ENCODE measurements at places on chromosomes 3 and 15.

DNA sequence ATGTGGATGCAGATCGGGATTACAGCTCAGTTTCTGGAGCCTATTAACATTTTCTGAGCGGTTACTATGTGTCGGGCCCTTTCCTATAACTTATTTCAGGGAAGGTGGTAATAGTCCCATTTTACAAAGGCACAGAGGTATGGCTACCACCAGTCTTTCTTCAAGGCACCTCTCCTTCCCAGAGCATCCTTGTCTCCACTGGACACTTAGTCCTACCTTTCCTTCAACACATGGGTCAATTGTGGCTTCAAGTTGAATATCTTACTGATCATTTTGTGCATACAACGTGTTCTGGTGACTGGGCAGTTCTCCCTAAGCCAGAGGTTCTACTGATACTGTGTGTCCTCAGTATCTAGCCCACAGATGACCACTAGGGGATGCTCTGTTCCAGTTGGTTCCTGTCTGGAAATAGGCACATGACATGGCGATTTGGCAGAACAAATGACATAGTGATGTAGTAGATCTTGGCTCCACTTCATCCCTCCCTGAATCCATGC lies 60.7 kb upstream of the CMTM8 start:
- peak; percentile 1 for DNase-seq

GRCh38 chr3:135229018-135229495 lies 434.0 kb downstream of the EPHB1 start:
- no peak for DNase-seq

DNA sequence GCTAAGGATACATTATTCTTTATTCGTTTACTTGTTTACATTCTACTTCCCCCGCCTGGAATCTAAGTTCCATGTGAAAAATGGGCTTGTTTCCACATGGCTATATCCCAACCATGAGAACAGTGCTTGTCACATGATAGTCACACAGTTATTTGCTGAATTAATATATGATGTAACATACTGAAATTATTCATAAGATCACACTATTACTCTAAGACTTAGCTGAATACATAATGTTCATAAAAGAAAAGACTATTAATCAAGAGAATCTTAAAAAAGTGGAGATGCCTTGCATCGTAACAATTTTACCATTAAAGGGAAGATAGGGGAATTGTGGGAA lies 6.5 kb downstream of the PBRM1 start:
- DNase-seq: no peak

DNA sequence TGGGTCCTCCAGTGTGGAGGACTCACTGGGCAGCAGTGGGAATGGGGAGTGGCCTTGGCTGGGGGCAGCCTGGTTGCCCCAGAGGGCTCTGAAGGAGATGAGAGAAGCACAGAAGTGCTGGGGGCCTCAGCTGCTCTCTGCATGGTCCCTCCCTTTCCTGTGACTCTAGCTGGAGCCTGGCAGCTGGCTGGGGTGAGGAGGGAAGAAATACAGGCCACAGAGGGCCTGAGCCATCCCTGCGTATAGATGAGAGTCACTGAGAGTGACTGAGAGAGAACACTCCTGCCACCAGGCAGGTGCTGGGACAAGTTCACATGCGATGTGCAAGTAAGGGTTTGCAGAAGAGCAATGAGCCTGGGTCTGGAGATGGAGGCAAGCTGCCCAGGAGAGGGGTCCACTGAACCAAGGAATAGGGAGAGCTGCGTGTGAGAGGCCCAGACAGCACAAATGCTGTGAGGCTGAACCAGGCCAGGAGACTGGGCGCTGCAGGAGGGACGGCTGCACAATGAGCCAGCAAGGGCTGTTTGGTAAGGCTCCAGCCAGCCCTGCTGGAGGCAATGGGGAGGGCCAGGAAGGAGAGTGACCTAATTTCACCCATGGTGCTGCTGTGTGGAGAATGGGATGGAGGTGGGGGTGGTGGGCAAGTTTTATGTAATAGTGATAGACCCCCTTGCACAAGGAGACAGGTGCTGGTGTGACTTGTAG lies 87.2 kb downstream of the CLSTN2 start:
- DNase-seq: no peak

GRCh38 chr15:45640616-45641015 lies 5.8 kb downstream of the SQOR start:
- no peak for DNase-seq

DNA sequence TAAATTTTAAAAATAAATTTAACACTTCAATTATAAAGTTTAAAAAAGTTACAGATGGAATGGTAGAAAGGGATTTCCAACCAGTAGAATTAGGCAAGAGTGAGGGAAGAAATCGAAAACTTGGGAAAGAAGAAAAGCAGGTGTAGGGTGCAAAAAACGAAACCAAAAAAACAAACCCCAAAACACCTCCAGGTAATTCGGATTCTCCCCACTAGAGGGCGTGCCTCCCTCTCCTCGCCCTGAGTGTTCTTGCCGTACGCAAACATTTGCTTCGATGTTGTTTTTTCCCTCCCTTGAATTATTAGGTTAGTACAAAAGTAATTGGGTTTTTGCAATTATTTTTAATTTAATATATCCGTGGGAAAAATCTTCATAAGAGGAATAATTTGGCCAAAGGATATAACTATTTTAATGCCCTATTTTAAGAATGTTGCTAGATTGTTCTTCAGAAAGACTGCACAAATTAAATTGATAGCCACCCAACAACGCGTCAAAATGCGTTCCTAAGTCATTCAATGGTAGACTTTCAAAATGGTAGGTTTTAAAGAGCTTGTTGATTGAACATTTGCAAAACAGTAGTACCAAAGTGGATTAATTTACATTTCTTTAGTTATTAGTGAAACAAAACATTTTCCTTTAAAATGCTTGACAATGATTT lies 63.7 kb downstream of the SLC30A4 start:
- peak; percentile 69 for DNase-seq

- DNase-seq: no peak
Observed at GRCh38 chr15:55694652-55695150, 48.3 kb downstream of the PRTG start.

DNA sequence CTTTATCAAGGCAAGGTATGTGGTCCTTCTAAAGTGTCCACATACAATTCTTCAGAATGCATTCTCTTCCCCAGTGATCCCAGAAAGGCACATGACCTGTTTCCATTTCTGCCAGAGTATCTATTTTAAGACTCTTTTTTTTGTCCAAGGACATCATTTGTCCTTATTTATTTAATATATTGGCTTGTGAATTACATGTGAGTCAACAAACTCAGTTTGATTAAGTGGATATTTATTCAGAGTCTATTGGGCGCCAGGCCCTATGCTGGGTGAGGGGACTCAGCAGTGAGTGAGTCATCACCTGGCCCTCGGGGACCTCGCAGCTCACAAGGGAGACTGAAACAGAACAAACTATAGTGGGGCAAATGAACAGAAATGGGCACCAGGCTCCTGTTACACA lies 136.8 kb downstream of the SNRK start:
- DNase-seq: no peak

GRCh38 chr3:45510519-45510918 lies 84.0 kb upstream of the LIMD1 start:
- no peak for DNase-seq

GRCh38 chr3:98807011-98807410 lies 43.9 kb downstream of the ST3GAL6 start:
- DNase-seq: no peak

GRCh38 chr3:15405448-15406050 lies 21.8 kb downstream of the METTL6 start:
- DNase-seq: no peak

GRCh38 chr15:72591361-72591760 lies 63.1 kb upstream of the GOLGA6B start:
- no peak for DNase-seq

DNA sequence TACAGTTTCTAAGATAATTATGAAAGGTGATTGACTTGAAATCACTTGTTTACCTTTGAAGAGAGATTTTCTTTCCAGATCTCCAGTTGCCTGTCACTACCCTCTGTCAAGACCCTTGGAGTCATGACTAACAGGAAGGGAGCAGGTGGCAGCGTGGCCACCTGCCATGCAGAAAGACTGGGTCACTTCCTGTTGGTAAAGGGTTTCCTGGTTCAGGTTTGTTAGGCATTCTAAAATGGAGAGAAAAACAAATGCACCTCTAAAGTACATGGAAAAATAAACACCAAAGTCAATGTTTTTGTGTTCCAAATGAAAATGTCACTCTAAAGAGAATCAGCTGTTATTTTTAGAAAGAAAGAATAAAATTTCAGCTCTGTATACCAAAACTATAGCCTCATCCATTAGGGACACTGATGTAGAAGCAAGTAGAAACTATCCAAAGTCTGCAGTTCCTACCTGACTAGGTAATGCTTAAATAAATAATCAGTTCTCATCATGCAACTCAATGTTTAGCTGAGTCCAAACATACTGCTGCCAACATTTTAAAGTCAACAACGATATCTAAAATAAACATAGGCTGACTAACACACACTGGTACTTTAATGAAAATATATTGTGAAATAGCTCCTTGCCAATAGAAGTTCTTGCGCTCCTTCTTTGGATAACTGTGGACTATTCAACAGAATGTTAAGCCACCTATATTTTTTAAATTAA lies 23.9 kb upstream of the TM4SF1 start:
- no peak for DNase-seq

DNA sequence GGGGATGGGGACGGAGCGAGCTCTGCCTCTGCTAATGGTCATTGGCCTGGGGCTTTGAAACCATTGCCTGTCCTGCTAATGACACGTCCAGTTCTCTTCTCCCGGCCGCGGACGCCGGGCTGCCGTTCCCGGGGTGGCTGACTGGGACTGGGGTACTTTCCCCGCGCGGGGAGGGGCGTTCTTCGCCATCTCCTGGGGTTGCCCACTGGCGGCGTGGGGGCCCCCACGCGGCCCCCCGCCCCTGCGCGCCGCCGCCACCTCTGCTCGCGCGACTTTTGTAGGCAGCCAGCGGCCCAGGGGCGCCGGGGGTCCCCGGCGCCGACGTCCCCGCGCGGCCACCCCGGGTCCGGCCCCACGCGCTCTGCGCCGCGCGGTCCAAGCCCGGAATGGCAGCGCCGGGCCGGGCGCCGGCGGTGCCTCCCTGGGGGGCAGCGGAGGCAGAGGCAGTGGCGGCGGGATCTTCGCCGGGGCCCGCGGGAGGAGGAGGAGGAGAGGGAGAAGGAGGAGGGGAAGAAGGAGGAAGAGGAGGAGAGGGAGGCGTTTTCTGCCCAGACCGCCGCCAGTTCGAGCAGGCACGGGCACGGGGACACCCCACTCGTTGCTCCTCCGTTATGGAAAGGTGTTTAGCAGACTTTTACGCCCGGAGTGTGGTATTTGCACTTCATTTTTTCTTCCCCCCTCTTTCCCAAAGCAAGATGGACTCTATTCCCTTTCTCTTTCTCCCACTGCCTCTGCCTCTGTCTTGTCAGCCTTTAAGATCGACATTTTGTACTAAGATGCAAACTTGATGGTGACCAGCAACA lies 2.3 kb downstream of the BBX start:
- DNase-seq: no peak

DNA sequence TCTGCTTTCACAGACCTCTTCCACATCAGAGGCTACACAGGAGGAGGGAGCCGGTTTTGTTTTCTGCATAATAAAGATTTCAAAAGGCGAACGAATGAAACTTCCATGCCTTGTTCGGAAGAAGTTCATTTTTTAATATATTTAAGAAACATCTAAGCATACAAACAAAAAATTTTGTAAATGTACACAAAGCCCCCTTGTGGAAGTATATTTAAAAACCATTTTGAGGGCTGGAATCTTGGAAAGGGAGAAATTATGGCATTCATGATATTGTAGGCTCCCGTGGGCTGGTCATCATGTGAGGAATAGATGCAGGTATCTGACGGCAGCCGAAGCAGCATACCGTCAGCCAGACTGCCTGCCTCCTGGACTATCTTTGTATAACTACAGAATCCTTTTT lies 90.4 kb downstream of the MECOM start:
- no peak for DNase-seq
